ENCODE measurements at places on chromosomes 6 and 20. TPM values are rescaled to one million over a fixed set of nuclear protein-coding genes. Genes with fewer than 3 reads are reported as not detected.
A peak's percentile ranks its signal among the peaks of the same experiment; 100 is the strongest.

- no peaks in the 10 kb centered on the region for H3K36me3 ChIP-seq
- H3K27ac ChIP-seq = no peak overlapping the region
- no peaks in the 10 kb centered on the region for H3K27me3 ChIP-seq
- no peak overlapping the region for H3K4me3 ChIP-seq
Observed at GRCh38 chr6:30830438-30830837, 53.9 kb upstream of the DDR1 start.

MSH5 gene
- polyA plus RNA-seq = 2.3 TPM

DNA sequence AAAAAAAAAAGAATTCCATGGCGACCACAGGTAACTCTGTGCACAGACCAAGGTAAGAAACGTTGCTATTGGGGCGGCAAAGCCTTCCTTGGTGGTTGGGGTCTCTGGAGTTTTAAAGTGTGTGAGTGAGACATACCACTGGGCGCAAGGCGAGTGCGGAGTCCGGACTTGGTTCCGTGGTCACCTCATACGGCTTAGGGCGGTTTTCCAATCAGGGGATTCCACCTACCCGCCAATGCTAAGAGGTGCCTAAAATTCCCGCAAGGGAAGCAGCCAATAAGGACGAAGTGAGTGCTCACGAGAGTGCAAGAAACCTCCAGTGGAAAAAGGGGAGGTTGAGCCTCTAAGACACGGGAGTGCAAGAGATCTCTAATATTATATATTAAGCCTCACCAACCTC, 68.6 kb upstream of the PRSS16 start:
- peak overlapping the region; percentile 62 for H3K4me3 ChIP-seq
- H3K4me1 ChIP-seq = peaks cover 12% of the 10 kb centered on the region
- H3K36me3 ChIP-seq = no peaks in the 10 kb centered on the region
- H3K27me3 ChIP-seq = no peaks in the 10 kb centered on the region
- H3K27ac ChIP-seq = no peak overlapping the region

DNA sequence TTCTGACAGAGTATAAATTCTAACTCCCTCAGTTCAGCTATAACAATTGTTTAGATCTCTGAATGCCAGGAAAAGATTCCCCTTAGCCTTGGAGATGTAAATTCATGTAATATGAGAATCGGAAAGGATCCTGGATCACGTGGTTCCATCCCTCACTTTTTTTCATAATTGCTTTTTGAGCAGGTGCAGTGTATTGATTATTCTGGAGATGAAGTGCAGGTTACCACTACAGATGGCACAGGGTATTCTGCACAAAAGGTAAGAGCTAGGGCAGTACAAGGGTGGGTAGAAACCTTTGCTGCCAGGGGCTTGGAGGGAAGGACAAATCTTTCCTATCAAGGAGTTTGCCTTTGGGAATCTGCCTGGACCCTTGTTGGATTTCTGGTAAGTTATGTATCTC, 52.7 kb downstream of the KDM1B start:
- no peaks in the 10 kb centered on the region for H3K36me3 ChIP-seq
- H3K27me3 ChIP-seq = no peaks in the 10 kb centered on the region
- H3K4me3 ChIP-seq = no peak overlapping the region
- no peak overlapping the region for H3K27ac ChIP-seq

DNA sequence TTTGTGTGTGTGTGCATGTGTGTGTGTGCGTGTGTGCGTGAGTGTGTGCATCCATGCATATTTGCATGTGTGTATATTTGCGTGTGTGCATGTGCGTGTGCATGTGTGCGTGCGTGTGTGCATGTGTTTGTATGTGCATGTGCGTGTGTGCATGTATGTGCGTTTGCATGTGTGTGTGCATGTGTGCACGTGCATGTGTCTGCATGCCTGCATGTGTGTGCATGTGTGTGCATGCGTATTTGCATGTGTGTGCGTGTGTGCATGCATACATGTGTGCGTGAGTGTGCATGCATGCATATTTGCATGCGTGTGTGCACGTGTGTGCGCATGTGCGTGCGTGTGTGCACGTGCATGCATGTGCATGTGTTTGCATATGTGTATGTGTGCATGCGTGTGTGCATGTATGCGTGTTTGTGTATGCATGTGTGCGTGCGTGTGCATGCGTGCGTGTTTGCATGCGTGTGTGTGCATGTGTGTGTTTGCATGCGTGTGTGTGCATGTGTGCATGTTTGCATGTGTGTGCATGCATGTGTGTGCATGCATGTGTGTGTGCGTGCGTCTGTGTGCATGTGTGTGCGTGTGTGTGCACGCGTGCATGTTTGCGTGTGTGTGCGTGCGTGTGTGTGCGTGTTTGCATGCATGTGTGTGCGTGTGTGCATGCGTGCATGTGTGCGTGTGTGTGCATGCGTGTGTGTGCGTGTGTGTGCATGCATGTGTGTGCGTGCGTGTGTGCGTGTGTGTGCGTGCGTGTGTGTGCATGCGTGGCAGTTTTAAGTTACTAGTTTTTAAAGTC, 57.7 kb upstream of the SMOC2 start:
- H3K27me3 ChIP-seq = no peaks in the 10 kb centered on the region
- H3K4me3 ChIP-seq = no peak overlapping the region
- no peaks in the 10 kb centered on the region for H3K4me1 ChIP-seq
- no peak for DNase-seq

CBFA2T2 gene
- polyA plus RNA-seq = 6.5 TPM

DNA sequence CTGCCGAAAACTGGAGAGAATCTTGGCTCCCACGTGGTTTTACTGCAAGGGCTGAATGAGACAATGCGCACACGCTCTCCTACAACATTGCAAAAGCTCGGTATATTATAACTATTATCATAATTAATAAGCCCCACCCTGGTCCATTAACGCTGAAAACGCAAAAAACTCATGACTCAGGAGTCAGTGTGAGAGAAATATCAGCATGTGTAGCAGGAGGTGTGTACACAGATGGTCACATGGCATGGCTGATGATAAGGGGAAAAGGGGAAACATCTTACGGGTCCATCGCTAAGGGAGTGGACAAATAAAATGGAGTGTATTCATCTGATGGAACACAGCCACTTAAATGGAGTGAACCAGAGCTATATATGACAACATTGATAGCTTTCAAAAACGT, 29.2 kb downstream of the CDH22 start:
- no peaks in the 10 kb centered on the region for H3K4me1 ChIP-seq
- no peak overlapping the region for H3K27ac ChIP-seq
- DNase-seq = no peak
- H3K36me3 ChIP-seq = no peaks in the 10 kb centered on the region

C6orf47 gene
- 19.4 TPM for polyA plus RNA-seq

DNA sequence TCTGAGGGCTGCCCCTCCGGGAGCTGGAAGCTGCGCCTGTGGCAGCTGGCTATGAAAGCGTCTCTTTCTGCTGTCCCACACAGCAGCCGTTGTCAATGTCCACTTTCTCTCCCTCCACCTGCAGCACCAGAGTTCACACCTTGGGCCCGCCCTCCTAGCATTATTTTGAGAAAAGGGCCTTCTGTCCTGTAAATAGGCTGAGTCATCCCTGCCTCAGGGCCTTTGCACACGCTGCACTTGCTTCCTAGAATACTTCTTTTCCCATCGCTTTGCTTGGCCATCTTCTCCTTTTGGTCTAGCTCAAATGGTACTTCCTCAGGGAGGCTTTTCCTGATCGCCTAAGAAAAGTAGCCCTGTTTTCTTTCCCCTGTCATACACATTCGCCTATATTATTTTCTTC, 69.3 kb upstream of the ZNFX1 start:
- H3K27ac ChIP-seq = no peak overlapping the region
- no peaks in the 10 kb centered on the region for H3K36me3 ChIP-seq
- no peak overlapping the region for H3K4me3 ChIP-seq
- no peak for DNase-seq

RBM12 gene
- 7.4 TPM for polyA plus RNA-seq

- H3K36me3 ChIP-seq = no peaks in the 10 kb centered on the region
- no peak overlapping the region for H3K27ac ChIP-seq
- no peaks in the 10 kb centered on the region for H3K27me3 ChIP-seq
- peaks cover 25% of the 10 kb centered on the region for H3K4me1 ChIP-seq
Observed at GRCh38 chr6:156996265-156996664, 219.1 kb downstream of the ARID1B start.

GRCh38 chr6:20128018-20128417, 84.3 kb downstream of the MBOAT1 start:
- H3K27me3 ChIP-seq = no peaks in the 10 kb centered on the region
- H3K27ac ChIP-seq = no peak overlapping the region
- H3K36me3 ChIP-seq = no peaks in the 10 kb centered on the region
- no peak overlapping the region for H3K4me3 ChIP-seq
- peaks cover 3% of the 10 kb centered on the region for H3K4me1 ChIP-seq

DNA sequence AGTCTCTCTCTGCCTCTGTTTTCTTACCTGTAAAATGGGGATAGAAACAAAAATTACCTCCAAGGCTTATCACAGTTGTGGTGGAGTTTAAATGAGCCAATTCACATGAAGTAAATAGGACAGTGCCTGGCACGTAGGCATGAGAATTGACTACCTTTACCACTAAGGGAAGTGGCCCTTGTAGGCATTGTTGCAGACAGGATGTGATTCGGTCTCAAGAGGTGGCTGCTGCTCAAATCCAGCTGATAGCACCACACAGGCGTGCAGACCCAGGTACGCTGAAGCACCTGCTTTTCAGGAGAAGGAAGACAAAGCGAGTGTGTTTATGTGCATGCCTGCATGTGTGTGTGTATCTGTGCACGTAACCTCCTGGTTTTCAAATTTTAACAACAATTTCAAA, 108.6 kb downstream of the EYA2 start:
- H3K4me1 ChIP-seq = no peaks in the 10 kb centered on the region
- H3K36me3 ChIP-seq = no peaks in the 10 kb centered on the region
- H3K27ac ChIP-seq = no peak overlapping the region
- H3K27me3 ChIP-seq = no peaks in the 10 kb centered on the region
- no peak overlapping the region for H3K4me3 ChIP-seq

All from heart left ventricle (tissue), 16 donors.